Cardiac fibroblast (primary cell): ENCODE measurements at places on chromosomes 1 and 21.

- DNase-seq = peak; percentile 52
Measured at GRCh38 chr1:234607109-234608024, 2.6 kb downstream of the IRF2BP2 start.

GRCh38 chr1:185042737-185043136 lies 2.6 kb upstream of the RNF2 start:
- no peak for DNase-seq

DNA sequence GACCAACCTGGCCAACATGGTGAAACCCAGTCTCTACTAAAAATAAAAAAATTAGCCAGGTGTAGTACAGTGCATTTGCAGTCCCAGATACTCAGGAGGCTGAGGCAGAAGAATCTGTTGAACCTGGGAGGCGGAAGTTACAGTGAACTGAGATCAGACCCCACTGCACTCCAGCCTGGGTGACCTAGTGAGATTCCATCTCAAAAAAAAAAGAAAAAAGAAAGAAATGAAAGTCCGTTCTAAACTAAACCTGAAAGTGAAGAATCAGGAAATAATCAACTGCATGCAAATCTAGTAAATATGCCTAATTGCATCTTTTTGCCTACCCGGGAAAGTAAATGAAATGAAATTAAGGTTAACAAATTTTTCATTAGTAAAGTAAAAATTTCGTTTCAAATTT lies 99.6 kb downstream of the ZZZ3 start:
- no peak for DNase-seq

- DNase-seq = no peak
Measured at GRCh38 chr21:40556442-40556968, 290.5 kb downstream of the DSCAM start.
